NCI-H2081 (cell line): ENCODE measurements at places on chromosomes 7 and 10.

GRCh38 chr7:149838992-149839408 is 825 bp downstream of the ZNF862 start:
- no peak for DNase-seq

GRCh38 chr10:101749047-101750016 is 26.6 kb downstream of the FGF8 start:
- DNase-seq = no peak

GRCh38 chr7:99833289-99833877 is 5.6 kb downstream of the CYP3A43 start:
- no peak for DNase-seq

DNA sequence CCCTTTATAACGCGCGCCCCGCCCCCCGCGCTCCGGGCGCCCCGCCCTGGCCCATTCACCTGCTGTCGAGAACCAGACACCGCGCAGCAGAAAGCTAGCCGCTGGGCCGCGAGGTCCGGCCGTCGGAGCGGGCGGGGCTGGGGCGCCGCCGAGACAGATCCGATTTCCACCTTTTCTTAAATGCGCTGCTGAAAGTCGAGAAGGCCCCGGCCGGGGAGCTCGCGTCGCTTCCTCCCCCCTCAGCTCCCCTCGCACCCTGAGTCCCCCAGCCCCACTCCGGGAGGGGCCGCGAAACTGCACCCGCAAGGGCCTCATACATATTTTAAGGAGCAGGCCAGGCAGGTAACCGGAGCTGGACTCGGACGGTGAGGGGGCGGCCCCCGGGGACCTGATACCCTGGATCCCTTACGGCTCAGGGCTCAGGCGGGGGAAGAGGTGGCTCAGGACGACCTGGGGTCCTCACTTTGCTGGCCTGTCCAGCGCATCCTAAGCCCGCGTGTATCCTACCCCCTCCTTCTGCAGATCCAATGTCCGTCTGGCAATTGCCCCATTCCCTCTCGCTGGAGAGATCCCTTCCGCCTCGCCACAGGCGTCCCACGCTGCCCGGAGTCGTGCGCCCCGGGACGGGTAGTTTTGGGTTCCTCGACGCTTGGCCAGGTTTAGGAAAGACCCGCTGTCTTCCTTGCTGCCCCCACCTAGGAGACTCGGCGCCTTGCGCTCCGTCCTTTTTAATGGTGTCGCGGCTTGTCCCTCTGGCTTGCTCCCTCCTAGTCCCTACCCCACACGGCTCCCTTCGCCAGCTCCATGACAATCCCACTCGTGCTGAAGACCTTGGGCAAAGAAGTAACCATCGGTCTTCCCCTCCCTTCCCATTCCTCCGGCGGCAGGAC is 170.6 kb downstream of the UBE2H start:
- no peak for DNase-seq

GRCh38 chr7:329691-330281 is 39.8 kb downstream of the FOXL3 start:
- no peak for DNase-seq

- DNase-seq = no peak
These were observed 15.2 kb downstream of the ZCWPW1 start for GRCh38 chr7:100413346-100413745.

DNA sequence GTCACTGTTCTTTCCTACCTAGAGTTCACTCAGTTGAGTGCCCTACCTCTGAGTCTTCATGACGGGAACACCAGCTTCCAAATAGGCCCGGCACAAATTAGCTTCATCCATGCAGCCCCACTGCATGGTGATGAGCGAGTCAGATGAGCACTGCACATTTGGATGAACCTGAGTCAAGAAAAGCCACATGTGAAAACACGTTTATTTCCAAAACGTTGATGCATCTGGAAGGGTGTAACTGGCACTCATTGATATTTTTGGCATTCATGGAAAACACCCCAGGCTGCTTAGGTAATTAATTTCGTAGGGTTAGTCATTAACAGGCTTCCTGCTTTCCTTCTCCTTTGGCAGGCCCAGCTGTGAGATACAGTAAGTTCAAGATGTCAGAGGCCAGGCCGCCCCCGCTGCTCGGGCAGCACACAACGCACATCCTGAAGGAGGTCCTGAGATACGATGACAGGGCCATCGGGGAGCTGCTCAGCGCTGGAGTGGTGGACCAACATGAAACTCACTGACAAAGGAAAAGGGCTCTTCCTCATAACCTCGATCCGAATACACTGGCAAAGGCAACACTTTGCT is 725.2 kb downstream of the SUGCT start:
- DNase-seq = no peak

- no peak for DNase-seq
These were observed 64.0 kb downstream of the OAT start for GRCh38 chr10:124354411-124355382.

GRCh38 chr7:78121888-78122287 is 323.3 kb downstream of the PHTF2 start:
- no peak for DNase-seq

GRCh38 chr10:26624006-26624405 is 73.5 kb upstream of the PDSS1 start:
- no peak for DNase-seq

DNA sequence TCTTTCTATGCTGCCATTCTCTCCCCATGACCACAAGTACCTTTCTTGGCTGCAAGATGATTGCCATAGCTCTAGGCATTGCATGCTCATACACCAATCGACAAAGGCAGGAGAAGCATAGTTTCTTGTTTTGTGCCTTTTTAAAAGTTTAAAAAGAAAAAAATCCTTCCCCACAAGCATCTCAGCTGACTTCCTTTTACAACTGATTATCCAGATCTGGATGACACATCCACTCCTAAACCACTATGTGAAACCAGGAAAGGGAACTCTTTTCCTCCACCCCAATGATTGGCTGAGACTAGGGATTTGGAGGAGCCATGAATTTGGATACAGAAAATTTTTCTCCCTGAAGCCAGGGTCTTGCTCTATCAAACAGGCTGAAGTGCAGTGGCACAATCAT is 14.5 kb upstream of the LRRC4 start:
- DNase-seq = no peak

DNA sequence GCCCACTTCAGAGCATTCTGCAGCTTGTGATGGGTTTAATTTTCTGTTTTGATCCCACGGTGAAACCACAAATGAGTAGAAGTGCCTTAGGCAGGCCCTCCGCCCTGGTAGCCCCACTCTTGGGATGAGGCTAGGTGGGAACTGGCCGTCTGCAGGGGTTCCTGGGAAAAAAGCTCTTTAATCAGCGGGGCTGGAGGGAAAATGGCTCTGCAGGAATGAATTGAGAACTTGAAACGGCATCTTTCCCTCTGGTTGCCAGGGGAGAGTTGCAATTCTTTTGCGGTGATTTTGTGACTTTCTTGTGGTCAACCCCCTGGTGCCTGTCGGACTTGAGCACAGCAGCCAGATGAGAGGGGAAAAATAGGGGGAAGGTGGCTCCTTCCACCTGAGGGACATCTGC is 32.7 kb downstream of the COL26A1 start:
- DNase-seq = no peak

GRCh38 chr7:152868122-152869040 is 108.8 kb downstream of the ACTR3B start:
- DNase-seq = no peak

DNA sequence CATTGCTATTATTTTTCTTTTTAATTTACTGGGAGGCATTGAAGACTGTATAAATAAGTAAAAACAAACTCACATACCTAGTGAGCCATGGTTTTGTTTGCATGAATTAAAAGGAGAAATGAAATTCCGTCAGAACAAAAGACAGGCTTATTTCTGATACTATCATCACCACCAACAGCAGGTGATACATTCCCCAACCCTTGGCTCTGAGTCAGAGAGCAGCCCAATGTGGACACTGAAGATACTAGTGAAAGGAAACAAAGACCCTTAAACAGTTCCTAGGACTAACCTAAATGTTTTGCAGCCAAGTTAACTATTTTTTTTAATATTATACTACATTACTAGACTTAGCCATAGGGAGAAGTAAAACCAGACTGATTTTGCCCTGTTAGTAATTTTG is 31.6 kb downstream of the CHRM2 start:
- no peak for DNase-seq

GRCh38 chr7:24741679-24742505 is 15.4 kb downstream of the GSDME start:
- no peak for DNase-seq

GRCh38 chr7:72023926-72024325 is 388.2 kb downstream of the CALN1 start:
- DNase-seq = no peak

GRCh38 chr10:129841071-129841470 is 123.0 kb downstream of the EBF3 start:
- DNase-seq = no peak

DNA sequence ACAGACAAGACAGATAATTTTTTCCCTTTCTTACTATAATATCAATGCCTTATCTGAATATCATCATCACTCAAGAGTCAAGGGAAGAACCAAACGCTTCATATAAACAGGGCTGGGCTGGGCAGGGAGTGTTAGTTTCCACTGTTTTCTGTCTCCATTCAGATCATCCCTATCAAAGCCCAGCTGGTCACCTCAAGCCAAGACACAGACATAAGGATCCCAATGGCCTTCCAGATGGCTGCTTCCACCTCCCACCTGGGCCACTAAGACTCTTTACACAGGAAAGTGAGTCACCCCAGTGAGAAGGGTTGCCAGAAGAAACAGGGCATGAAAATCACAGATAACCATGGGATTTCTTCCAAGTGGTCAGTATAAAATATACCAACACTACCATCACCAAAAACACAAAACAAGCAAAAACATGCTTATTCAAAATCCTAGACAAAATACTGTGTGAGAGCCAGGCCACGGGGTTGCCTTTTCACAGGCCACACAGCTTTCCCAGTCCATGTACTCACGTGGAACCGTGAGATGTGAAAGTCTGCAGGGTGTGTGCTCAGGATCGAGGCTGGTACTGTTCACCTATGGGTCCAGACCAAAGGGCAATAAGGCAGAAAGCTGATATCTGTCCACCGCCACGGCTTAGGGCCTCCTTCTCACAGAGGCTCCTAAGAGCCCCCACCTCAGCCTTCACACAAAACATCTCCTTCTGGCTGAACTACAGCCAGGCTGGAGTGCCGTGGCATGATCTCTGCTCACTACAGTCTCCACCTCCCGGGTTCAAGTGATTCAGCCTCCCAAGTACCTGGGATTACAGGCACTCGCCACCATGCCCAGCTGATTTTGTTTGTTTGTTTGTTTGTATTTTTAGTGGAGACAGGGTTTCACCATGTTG is 5.7 kb downstream of the PRSS1 start:
- DNase-seq = no peak

- DNase-seq = no peak
These were observed 27.8 kb downstream of the BPGM start for GRCh38 chr7:134674424-134674823.

- no peak for DNase-seq
These were observed 799 bp downstream of the INTS1 start for GRCh38 chr7:1503390-1503789.

- peak; percentile 21 for DNase-seq
These were observed 64.9 kb downstream of the IKZF1 start for GRCh38 chr7:50369143-50370026.
